Right lobe of liver (tissue), 6 donors: ENCODE measurements at places on chromosomes 11 and 22. TPM values are rescaled to one million over a fixed set of nuclear protein-coding genes. Genes with fewer than 3 reads are reported as not detected.

The ENTHD1 gene
- total RNA-seq: not detected

The GPR83 gene
- not detected for total RNA-seq

The DDX25 gene
- total RNA-seq: 0.25 TPM

GRCh38 chr11:95242091-95242844, 11.3 kb upstream of the SESN3 start:
- DNase-seq: no peak

DNA sequence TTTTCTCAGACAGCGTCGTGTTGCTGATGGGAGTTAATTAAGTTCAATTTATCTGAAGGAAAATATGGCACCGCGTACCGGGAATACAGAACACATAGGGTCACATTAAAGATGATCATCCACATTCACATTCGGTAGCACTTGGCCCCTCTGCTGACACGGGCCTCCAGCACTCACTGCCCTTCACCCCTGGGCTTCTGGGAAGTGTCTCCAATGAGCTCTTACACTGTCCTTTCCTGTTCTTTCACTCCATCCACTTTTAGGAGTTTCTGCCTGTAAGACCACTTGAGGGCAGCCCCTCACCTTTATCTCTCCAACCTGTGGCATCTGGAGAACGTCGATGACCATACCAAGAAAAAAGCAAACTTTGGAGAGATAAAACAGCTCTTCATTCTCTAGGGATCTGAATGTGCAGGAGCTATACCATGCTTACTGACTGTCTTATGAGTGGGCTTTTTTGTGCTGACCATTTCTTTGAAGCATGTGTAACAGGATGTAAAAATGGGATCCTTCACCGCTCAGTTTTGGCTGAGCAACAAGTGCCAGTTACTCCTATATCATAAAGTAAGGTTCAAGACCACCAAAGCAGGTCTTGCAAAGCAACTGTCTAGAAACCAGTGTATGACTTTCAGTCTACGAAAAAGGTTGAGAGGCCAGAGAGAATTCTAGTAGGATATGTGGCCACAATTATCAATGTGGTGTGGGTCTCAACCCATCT, 1.1 kb upstream of the SERGEF start:
- DNase-seq: no peak

DNA sequence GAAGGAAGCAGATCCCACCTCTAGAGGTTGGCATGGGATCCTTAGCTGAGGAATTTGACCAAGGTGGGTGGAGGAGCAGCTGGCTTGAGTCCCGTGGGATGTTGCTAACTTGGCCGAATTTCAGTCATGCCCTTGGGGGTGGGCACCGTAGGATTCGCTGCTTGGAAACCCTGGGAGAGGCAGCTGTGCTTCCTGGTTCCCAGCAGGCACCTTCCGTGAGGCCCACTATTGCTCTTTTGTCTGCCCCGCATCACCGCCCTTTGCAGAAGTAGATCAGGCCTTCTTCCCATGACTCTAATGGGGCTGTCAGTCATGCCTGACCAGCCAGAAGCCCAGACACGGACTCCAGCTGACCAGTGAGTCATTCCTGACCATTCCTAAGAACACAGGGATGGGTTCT, 292.3 kb upstream of the SYN3 start:
- no peak for DNase-seq

DNA sequence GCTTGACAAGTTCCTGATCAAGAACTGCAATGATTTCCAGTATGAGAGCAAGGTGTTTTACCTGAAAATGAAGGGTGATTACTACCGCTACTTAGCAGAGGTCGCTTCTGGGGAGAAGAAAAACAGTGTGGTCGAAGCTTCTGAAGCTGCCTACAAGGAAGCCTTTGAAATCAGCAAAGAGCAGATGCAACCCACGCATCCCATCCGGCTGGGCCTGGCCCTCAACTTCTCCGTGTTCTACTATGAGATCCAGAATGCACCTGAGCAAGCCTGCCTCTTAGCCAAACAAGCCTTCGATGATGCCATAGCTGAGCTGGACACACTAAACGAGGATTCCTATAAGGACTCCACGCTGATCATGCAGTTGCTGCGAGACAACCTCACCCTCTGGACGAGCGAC, 12.0 kb downstream of the YWHAH start:
- no peak for DNase-seq

DNA sequence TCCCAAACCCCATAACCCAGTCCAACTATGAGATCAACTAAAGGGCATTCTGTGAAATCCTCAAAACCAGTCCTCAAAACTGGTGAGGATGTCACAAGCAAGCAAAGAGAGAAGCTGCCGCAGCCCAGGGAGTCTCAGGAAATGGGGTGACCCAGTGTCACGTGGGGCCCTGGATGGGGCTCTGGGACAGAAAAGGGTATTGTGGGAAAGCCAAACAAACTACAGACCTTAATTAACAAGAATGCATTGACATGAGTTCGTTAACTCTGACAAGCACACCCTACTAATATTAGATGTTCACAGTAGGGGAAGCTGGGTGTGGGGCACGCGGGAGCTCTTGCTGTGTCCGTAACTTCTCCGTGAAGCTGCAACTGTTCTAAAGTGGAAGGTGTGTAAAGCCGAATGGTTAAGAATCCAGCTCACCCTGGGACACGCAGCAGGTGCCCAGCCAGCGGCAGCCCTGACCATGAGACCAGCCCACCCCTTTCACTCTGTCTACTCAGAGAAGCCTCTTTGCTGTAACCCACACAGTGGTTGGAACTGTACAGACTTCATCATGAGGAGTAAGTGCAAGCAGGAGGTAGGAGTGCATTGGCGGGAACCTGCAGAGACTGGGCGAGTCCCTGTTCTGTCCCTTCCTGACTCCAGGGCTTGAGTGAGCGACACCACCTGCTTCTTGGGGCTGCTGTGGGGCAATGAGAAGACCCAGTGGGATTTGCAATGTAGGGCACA, 17.9 kb downstream of the LINC01488 start:
- DNase-seq: peak; percentile 22

DNA sequence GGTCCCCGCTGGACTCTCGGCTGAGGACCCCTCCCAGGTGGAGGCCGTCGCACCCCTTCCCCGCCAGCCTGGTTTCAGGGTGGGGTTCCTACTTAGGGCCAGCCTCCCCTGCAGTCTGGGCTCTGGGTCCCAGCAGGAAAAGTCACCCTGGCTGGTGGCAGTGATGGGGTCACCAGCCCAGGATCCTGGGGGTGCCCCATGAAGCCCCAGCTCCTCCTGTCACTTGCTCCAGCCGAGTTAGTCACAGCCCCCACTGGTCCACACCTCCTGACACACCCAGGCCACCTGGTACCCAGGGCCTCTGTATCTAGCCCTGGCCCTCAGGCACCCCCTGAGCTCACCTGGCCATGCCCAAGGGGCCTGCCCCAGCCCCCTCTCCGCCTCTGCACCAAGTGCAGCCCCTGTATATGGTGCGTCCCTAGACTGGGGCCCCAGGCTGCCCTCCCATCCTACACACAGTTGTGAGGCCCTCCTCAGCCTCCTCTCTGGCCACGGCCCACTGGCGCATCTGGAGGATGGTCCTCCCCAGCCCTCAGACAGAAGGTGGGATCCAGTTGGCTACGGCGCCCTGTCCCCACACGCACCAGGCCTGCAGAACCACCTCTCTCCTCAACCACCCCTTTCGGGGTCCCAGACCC, 6.7 kb downstream of the PLXNB2 start:
- no peak for DNase-seq

DNA sequence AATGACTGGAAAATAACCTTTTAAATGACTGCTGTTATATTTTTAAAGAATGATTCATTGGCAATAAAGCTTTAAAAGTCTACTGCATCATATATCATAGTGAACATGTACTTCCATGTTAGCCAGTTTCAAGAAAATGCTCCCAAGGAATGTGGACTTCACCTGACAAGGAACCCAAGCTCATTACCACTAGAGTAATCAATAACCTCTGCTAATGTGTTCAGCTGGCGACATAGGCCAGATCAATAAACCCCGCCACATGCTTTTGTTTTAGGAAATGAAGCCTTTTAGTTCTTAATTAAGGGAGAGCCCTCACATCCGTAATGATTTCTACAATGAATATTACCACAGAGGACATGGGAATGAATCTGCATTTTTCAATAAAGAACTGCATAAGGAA, 1219.9 kb upstream of the CNTN5 start:
- DNase-seq: no peak

DNA sequence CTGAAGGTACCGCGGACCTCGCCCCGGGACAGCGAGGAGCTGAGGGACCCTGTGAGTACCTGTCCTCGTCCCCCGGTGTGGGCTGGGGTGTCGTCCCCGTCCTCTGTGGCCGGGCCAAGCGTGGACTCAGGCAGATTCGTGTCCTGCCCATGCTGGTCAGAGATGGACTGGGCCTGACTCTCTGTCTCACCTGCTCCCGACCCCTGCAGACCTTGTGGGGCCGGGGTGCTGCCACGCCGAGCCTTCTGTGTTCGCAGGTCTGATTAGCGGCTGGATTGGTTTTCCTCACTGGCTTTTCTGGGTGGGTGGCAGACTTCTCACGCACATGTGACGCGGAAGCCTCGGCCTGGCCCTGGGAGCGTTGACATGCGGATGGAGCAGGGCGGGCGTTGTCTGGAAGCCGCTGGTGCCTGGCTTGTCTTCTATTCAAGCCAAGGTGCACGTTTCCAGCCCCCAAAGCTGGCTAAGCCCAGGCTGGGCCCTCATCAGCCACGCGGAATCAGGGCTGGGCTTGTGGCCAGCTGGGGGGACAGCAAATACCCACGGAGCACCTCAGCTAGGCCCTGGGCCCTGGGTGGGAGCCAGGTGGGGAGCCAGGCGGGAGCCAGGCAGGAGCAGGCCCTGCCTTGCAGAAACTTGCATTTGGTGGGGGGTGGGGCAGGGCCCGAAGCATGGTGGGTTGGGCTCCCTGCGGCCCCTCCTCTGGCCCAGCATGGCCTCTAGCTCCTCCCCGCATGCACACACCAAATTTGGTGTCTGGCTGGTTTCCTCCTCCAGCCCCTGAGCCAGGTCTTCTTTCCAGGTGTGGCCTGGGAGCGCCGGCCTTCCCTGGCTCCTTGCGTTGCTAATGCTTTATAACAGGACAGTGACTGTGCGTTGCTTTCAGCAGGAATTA, 7.0 kb downstream of the GRAMD4 start:
- DNase-seq: peak; percentile 54

- DNase-seq: no peak
Observed at GRCh38 chr22:50556703-50557102, 6.0 kb downstream of the SYCE3 start.

GRCh38 chr11:45042560-45042959, 91.9 kb upstream of the TP53I11 start:
- DNase-seq: no peak

DNA sequence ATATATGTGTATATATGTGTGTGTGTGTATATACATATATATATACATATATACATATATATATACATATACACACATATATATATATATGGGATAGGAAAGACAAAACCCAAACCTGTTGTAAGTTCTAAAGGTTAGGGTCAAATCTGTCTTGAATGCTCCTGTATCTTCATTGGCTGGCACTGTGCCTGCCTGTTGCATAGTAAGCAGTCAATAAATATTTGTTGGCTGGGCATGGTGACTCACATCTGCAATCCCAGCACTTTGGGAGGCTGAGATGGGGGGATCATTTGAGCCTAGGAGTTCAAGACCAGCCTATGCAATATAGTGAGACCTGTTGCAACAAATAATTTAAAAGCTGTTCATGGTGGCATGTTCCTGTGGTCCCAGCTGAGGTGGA, 205.4 kb downstream of the DBX1 start:
- DNase-seq: peak; percentile 75
